CD4-positive, alpha-beta T cell treated with Interleukin-4 for 1 hour (primary cell): ENCODE measurements at places on chromosomes 5 and 9.
A peak's percentile ranks its signal among the peaks of the same experiment; 100 is the strongest.

DNA sequence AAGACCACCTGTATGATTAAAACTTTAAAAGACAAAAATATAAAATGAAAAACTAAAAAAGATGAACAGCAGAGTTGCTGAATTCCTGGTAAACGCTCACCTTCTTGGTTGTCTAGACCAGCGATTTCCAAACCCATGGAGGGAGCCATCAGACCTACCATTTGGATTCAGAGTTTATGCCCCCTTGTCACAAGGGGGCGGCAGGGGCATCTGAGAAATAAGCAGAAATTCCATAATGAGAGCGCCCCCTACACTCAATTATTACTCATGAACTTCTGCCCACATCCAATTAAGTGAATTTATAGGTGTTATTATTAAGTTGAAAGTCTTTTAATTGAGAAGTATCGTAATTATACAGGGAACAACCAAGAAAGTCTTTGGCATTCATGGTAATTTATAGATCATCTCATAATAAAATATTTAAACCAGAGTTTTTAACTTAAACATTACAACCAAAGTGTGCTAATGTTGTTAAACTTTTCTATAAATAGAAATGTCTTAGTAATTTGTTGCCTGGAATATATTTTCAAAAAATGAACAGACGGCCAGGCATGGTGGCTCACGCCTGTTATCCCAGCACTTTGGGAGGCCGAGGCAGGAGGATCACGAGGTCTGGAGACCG, 35.2 kb upstream of the SPATA31C2 start:
- DNase-seq: peak; percentile 65

DNA sequence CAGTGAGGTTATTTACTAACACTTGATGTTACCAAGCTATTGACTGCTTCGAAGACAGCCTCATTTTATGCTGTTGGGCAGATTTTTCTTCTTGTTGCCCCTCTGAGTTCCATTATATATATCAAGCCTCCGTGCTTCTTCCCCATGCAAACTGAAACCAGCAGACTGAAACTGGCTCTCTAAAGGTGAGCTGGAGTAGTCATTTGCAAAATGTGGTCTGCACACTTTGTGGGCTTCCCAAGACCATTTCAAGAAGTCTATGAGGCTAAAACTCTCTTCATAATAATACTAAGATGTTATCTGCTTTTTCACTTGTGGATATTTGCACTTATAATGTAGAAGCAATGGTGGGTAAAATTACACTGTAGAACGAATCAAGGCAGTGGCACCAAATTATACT, 13.9 kb downstream of the SLC36A1 start:
- DNase-seq: no peak

DNA sequence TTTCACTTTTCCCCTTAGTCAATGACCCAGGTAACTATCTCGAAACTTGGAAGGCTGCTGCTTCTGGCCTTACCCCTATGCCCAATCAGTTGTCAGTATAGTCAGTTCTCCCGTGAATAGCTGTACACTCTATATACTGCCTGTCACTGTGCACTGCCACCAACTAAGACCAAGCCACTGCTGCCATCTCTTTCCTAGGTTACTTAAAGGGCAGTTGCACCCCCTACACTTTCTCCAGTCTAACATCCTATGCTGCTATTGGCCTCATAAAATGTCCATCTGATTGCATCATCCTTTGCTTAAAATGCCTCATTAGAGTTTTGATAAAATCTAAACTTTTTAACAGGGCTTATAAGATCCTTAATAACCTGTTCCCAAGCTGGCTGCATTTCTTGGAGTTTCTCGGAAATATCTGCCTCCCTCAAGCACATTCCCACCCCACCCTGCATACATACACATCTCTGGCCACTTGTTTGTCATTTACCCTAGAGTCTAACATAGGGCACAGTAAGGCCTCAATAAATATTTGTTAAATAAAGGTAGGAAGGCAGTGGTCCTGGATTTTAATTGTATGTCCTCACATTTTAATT, 32.8 kb upstream of the TNFAIP8 start:
- DNase-seq: no peak

GRCh38 chr9:70618784-70619183, 204.3 kb upstream of the KLF9 start:
- no peak for DNase-seq

DNA sequence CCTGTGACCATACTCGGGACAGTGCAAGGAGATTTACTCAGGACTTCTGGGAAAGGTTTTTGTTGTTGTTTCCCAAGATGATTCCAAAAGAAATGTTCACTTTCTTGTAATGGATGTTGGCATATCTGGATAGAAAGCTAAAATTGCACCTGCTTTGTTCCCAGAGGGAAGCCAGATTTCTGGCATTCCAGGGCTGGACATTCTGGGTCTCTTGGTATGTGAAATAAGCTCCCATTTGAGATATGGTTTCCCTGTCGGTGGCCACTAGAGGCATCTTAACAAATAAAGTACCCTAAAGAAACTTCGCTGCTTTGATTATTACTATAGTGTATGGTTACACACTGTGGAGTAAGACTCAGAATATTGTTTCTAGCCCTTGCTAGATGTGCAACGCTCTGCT, 737.3 kb downstream of the BRINP1 start:
- no peak for DNase-seq

DNA sequence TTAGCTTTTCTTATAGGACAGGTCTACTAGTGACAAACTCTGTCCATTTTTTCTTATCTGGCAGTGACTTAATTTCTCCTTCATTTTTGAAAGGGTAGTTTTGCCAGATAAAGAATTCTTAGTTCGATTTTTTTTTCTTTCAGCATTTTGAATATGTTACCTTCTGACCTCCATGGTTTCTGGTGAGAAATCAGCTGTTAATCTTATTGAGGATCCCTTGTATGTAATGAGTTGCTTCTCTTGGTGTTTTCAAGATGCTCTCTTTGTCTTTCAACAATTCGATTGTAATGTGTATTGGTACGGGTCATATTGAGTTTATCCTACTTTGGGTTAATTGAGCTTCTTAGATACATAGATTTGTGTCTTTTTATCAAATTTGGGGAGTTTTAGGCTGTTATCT, 12.5 kb downstream of the PAIP2 start:
- DNase-seq: no peak

DNA sequence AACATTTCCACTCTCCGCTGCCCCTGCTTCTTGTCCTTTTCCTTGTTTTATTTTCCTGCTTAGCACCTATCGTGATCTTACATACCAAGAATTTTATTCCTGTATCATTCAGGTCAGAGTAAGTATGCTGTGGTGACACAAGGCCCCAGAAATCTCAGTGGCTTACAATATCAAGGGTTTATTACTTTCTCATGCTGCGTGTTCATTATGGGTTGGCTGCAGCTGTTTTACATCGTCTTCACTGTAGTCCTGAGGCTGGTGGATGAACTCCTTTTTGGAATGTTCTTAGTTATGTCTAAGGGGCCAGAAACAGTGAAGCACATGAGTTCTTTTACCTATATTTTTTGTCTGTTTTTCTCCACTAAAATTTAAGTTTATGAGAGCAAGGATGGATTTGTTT, 51.2 kb downstream of the FCHO2 start:
- no peak for DNase-seq

DNA sequence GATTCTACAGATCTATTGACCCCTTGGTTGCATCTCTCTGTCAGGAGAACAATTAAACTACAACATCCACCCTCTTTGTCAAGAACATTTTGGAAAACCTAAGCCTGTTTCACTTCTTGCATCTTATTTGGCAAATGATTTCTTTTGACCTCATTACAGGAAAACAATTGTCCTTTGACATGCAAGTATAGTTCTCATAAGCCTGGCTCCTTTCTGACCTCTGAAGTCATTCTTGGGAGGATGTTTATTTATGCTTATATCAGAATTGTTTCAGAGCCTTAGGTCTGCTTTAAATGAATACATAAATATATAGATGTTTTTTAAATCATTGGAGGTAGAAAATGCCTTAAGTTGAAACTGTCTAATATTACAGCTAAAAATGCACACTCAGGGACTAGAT, 361.3 kb upstream of the PTGER4 start:
- DNase-seq: no peak

- no peak for DNase-seq
These were observed 628.5 kb downstream of the CHSY3 start for GRCh38 chr5:130532786-130533185.

- DNase-seq: no peak
These were observed 33.4 kb upstream of the TBC1D2 start for GRCh38 chr9:98288881-98289280.

DNA sequence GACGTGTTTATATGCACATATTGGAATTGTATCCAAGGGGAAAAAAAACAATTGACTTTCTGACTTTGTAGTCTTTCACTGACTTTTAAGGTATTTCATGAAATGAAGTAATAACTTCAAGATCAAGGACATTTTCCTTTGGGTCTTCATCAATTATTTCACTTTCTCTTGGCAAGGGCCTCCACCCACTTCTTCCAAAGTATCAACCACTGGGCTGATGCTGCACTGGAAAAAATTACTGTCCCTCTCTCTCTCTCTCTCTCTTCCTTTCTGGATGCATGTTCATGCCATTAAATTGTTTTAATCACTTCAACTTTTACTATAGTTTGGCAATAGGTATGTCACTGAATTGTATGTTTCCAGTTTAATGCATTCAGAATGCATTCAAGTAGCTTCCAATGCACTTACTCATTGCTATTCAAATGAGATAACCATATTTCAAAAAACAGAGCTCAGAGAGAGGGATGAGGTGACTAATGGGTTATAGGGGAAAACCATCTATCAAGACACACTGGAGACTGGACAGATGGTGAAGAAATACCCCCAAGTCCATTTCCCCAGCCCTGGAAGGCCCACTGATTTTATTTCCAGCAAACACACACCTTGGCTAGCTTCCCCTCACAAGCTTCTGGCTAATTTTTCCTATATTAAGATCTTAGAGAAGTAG, 585.3 kb downstream of the EBF1 start:
- no peak for DNase-seq

GRCh38 chr9:84179531-84179930, 161.0 kb downstream of the SLC28A3 start:
- no peak for DNase-seq

DNA sequence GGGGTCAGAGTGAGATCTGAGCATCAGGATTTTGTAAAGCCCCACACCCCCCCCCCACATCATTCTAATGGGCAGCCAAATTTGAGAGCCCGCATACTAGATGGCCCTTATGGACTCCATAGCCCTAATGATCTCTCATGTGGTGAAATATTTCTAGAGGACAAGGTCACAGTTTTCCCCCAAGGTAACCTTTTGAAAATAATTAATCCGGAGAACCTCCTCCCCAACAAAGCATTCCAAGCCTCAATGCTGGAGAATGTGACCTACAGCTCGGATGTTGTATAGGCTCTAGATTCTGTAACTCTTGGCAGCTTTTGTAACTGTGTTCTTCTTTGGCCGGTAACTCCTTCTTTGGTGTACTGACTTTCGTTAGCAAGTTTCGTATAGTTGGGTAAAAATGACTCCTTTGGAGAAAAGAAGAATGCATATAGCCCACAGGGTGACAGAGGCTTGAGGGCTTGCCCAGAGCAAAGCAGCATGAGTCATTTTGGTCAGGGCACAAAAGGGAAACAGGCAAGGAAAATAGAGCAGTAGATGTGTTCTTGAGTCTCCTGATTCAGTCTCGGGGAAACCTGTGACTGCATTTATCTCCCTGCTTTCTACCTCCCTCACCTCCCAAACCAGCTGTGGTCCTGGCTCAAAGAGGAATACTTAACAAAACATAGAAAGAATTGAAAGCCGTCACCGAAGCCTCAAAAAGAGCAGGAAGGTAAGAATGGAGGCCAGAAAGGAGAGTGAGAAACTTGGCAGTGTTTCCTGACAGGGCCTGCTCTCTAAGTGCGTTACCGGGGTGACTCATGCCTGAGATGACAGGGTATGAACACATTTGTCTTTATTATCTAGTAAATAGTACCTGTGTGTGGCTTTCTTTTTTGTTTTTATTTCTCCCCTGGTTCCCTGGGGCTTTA, 6.6 kb upstream of the XPA start:
- no peak for DNase-seq

DNA sequence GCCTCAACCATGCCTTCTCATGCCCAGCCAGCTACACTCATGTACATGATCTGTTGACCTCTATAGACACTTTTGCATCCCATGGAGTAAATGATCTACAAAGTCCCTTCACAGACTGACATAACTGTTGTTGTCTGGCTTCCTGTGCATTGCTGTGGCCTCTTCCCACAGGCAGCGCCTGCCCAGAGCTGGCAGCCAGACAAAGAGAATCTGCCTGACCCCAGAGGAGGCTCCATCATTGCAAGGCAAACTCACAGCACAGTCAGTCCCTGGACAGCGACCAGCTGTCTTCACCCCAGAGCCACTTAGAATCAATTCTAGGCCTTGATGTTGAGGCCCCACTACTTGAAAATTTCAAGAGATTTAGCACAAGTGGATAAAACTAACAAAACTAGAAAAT, 65.5 kb downstream of the INSYN2B start:
- no peak for DNase-seq

GRCh38 chr5:14108170-14108996, 34.8 kb upstream of the TRIO start:
- peak; percentile 30 for DNase-seq

GRCh38 chr9:124454296-124454695, 4.0 kb downstream of the ADGRD2 start:
- DNase-seq: no peak

GRCh38 chr9:85940832-85941621, at the start of gene NAA35:
Gene NAA35, plus strand, starts transcription at chr9:85941146. Its CDS starts 1,014 bp downstream, at chr9:85942160.
- peak; percentile 99 for DNase-seq

GRCh38 chr5:154296525-154297159, 106.1 kb downstream of the GALNT10 start:
- no peak for DNase-seq
